Activated naive CD4-positive, alpha-beta T cell (primary cell): ENCODE measurements at places on chromosomes 6 and 20.

DNA sequence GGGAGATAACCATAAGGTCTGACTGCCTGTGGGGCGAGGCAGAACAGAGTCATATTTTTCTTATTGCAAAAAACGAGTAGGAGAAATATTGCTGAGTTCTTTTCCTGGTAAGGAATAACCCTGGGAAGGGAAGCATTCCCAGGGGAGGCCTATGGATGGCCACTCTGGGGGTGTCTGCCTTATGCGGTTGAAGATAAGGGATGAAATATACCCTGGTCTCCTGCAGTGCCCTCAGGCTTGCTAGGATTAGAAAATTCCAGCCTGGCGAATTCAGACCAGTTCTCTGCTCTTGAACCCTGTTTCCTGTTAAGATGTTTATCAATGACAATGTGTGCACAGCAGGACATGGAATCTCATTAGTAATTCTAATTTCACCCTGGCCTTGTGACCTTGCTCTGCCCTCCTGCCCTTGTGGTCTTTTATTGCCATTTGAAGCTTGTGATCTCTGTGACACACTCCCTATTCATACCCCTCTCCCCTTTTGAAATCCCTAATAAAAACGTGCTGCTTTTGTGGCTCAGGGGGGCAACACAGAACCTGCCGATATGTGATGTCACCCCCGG, 491.1 kb upstream of the EYS start:
- DNase-seq = no peak

DNA sequence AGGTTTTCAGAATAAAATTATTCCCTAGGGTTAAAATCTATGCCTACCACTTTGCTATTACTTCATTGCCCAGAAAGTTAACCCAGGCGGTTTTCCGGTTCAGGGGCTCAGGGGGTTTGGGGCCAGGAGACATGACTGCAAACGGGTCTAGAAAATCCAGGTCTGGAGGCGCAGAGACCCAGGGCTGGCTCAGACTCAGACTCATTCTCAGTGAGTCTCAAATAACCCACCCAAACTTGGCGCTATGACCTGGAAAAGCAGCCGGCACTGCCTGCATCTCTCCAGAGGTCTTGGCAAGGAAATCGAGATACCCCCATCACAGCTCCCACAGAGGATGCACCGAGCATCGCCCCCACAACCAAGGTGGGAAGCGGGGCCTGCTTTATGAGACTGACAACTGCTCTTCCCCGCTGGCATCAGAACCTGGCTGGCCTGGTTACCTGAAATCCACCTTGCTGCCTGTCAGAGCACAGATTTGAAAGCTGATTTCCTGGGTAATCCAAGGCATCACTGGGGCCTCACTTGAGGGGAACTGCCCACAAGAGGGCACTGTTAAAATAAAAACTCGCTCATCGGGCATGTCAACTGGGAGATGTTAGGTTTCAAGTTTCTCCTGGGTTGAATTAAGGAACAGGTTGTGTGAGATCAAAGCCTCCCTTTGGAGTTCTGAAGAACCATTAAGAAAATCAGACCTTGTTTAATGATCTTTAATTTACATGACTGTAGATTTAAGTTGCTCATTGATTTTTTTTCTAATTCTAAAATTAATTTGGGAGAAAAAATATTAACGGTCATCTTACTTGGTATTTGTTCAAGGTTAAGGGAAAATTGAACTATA, 55.1 kb downstream of the KIF16B start:
- DNase-seq = no peak

DNA sequence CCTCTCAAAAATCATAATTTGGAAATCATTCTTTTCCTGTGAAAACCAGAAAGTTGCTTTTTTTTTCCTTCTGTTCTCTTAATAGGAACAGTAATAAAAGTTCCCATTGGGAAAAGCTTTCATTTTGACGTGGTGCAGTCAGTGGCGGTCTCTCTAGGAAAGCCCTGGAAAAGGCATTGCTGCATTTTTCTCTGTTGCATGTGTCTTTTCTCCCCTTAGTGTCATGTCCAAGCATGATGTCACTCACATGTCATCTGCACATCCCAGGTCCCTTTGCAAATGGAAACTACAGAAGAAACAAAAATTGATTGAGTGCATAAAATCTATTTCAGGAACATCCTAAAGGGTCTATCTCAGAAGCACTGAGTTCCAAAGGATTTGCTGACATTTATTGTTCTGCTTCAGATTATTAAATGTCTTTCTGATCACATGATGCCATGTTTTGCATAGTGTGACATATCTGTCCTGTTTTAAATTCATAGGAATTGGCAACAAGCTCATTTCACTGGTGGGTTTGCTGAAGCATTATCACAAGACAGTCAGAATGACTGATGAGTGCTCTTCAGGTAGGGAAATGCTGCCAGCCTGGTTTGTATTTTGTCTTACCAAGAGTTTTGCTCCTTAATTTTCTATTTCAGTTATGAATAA, 208.7 kb downstream of the SOX4 start:
- DNase-seq = no peak

DNA sequence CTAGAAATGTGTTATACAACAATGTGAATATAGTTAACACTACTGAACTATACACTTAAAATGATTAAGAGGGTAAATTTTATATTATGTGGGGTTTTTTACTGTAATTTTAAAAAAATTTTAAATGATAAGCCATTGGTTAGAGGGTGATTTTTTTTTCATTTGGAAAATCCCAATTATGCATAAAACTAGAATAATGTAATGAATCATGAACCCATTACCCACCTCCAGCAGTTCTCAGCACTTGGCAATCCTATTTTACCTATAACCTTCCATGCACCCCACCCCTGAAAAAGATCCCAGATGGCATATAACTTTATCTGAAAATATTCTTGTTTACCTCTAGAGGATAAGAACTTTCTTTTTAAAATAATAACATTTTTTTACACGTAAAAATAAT, 13.7 kb downstream of the KIF3B start:
- DNase-seq = no peak

- no peak for DNase-seq
Measured at GRCh38 chr20:64093013-64093503, 8.9 kb upstream of the LKAAEAR1 start.

DNA sequence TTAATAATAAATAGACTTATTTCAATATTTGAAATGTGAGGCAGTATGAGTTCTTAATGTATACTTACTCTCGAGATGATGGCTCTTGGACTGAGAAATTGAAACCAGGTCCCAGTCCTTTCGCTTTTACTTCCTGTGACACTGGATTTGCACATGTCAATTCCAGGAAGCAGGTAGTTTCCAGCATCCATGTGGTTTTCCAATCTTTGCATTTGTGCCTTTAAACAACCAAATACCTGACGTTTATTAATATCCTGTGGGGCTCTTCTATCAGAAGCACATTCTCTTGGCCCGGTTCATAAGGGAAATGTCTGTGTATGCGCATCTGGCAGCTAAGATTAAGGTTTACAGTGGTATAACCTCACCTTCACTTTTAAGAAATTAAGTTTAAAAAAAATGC, 13.1 kb downstream of the UTRN start:
- DNase-seq = no peak

- peak; percentile 37 for DNase-seq
Measured at GRCh38 chr6:31769684-31770371, 7.3 kb downstream of the VWA7 start.

- no peak for DNase-seq
Measured at GRCh38 chr6:3535776-3536435, 79.1 kb upstream of the SLC22A23 start.

DNA sequence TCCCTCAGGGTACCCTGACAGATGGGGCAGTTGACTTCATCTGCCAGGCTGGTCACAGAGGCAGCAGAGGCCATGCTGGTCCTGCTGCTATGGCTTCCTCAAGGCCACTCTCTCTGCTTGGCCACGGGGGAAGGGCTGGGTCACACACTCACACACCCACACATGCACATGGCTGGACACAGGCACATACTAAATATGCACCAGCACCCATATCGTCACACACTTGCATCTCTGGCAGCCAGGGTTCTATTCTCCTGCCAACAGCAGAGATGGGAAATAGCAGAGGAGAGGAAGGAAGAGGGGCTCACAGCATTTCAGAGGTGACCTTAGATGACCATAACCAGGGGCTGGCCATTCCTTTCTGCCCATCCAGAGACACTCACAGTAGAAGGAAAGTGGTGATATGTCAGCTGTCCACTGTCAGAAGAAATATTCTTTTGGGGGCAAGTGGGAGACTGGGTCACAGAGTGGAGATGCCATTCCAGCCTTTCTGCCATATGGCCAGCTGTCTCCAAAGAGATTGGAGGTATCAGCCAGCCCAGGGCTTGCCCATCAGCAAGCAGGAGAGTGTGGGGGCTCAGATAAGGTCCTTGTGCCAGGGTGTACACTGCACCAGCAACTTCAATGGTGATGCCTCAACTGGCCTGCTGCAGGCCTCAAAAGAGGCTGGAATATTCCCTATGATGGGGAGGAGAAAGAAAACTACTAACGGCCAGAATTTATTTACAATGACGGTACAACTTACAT, at the start of gene TRIM10:
Gene TRIM10 (minus strand): TSS at position 427 of the 747 bp plus-strand sequence. CDS start 353 bp downstream, at position 74.
- DNase-seq = no peak

DNA sequence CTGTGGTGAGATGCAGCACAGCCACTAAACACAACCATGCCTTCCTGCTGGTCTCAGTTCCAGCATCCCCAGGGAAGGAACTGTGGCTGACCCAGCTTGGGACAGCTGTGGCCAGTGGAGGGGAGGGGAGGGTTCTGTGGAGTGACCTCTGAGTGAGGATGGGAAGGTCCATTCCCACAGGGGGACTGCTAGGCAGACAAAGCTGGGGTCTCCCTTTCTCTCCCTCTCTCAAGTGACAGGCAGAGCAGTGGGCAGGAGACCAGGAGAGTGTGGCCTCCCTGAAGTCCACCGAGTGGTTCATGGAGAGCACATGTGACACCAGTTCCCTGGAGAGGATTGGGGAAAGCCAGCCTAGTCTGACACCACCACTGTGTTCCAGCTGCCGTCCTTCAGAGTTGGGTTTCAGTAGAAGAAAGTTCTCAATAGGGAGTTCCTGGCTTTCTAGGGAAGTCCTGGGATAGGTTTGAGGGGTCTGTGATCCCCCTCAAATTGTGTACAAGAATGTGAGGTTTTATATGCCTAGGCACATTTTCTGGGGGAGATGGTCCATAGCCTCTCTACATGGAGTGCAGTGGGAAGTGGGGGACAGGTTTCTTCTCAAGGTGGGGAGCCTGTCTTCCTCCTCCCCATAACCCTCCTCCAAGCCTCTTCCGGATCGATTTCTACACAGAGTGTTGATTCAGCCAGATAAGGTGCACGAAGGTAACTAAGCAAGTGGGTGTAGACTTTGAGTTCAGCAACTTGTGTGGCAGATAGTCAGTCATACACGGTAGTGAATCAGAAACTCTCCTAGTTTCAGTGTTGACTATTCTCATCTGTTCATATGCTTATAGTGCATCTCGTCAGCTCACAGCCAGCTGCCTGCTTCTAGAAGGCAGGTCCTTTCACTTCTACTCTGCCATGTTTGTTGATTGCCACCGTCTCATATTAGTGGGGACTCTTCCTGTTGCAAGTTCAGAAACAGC, 18.9 kb downstream of the MANBAL start:
- DNase-seq = no peak

GRCh38 chr20:57124366-57124765, 142.1 kb downstream of the BMP7 start:
- DNase-seq = no peak

- DNase-seq = no peak
Measured at GRCh38 chr6:104860221-104860620, 502 bp upstream of the HACE1 start.

DNA sequence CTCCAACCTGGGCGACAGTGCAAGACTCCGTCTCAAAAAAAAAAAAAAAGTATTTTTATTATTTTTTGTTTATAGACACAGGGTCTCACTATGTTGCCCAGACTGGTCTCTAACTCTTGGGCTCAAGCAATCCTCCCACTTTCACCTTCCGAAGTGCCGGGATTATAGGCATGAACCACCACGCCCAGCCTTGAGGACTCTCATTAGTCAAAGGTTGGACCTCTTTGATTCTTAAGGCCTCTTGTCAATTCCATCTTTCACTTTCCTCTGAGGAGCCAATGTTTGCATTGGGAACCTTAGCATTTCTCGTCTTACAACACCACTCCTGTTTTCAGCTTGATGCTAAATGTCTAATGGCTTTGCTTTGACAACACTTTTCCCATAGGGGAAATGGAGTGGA, 16.1 kb upstream of the CDK19 start:
- no peak for DNase-seq

DNA sequence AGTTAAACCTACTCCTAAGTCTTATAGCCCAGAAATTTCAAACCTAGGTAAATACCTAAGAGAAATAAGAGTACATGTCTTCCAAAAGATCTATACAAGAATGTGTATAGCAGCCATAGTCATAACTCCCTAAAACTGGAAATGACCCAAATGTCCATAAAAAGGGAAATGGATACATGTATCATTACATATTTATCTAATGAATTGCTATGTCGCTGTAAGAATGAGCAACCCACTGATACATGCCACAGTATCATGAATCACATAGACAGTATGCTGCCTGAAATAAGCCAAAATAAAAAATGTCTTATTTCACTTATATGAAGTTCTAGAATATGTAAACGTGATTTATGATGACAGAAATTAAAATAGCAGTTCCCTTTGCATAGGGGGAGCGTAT, 679.5 kb downstream of the MAFB start:
- no peak for DNase-seq

DNA sequence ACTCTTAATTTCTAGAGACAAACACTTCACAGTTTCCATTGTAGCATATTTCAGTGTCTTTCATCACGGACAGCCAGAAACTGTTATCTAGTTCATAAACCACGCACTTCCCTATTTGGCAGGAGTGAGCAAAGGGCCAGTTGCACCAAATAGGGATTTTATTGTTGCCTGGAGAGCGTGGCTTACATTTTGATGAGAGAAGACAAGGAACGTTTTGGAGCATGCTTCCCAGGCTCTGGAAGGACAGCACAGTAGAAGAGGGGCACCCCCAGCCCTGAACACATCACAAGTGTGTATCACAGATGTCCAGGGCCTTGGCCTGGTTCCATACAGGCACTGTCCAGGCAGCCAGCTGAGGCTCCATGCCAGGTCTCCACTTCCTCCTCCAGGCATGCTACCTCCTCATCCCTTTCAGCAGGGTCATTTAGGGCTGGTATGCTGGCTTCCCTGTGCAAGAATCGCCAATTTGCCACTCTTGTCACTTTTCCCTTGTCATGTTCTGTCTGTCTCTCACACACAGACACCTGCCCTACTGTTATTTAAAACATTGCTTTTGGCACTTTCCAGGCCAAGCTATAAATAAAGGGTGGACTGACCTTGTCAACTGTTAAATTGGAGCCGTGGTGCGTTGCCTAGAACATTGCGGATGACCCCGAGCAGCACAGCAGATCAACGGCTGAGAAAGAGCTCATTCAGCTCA, 235.0 kb upstream of the GMDS start:
- DNase-seq = no peak

DNA sequence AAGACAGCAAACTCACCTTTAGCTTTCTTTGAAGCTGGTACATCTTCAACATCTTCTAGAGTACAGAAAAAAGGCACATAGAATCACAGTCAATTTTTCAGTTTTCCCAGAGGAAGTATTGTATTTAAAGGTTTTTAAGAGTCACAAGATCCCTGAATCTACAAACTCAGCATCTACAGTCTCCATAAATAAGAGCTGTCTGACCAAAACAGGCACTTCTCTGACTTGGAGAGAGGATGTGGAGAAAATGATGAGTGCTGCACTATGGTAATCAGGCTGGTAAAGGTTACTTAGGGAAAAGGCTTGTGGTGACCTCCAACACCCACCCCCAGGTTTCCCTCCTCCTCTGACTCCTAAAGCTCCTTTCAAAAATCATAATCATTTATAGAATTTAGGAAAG, 228.0 kb downstream of the CLVS2 start:
- no peak for DNase-seq

- DNase-seq = no peak
Measured at GRCh38 chr20:47740862-47741184, 44.5 kb downstream of the SULF2 start.
